Esophagus mucosa (tissue), 1 donor: ENCODE measurements at places on chromosomes 7 and 10.

- peak; percentile 14 for ATAC-seq
These were observed 73.0 kb upstream of the LRRC4 start for GRCh38 chr7:128104108-128104742.

DNA sequence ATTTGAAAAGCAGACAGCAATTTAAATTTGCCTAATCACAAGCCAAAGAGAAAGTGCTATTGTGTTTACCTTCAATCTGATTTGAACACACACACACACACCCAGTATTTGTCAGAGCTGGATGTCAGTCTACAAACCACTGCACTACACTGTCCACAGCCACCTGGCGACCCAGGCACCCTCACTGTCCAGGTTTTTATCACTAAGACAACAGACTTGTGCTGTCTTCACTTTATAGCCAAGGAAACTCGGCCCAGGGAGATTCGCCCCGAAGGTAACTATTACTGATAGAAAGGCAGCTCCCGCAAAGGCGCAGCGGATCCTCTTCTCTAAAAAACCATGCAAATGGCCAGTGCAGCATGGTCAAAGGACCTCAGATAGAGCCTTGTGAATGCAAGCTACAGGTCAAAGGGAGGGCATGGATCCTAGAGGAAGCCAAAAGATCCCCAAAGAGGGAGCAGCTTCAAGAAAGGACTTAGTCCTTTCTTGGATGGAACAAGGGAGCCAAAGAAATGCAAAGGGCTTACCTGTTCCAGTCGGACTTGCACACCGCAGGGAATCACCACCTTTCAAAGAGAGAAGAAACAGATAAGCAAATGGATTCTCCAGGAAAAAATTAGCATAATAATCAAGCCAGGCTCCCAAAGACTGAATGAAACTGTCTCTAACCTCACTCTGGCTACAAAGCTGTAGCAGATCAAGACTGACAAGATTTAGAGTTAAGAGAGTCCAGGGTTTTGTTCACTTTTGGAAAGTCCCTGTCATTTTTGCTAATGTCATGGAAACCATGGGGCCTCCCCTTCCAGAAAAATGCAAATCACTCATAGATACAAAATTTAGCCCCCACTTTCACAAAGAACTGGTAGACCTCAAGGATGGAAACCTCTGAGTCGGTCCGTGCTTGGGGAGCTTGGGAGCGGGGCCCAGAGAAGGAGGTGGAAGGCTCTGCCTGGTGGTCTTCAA, 101.1 kb downstream of the TNS3 start:
- ATAC-seq = no peak

DNA sequence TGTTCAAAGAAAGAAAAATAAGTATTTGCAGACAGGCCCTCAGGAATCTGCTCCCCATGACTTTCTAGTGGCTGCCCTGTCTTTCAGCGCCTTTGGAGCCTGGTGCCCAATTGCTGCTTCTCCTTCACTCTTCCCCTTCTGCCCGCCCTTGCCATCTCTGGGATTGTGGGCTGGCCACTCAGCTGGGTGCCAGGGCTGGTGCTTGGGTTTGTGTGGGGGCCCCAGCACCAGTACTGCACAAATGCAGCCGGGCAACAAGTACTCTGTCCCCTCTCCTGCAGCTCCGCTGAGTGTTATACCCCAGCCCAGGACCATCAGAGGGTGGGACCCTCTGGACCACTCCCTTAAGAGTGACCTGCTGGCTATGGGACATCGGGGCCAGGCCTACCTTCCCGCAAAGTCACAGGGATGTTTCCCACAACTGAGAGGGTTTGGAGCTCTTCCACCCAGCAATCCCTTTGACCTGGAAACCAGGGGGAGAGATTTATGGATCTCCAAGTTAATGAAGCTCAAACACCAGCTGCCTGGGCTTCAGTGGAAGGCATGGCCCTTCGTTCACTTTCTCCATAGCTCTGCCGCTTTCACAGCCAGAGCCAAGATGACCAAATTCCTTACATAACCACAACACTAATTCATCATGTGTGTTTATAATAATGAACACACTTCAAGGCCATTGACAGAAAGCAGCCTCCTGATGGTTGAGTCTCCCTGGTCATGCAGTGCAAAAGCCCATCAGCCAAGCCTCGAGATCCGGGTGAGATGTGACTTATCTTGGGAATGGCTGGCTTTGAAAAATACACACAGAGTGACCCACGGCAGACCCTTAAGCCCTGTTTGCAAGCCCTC, 313.9 kb upstream of the ZNF32 start:
- ATAC-seq = no peak

GRCh38 chr7:33701927-33702326, 203.4 kb upstream of the BMPER start:
- ATAC-seq = no peak

GRCh38 chr7:136009488-136010079, 32.4 kb upstream of the MTPN start:
- ATAC-seq = peak; percentile 42

GRCh38 chr10:49290131-49290530, 8.8 kb upstream of the C10orf71 start:
- ATAC-seq = no peak

DNA sequence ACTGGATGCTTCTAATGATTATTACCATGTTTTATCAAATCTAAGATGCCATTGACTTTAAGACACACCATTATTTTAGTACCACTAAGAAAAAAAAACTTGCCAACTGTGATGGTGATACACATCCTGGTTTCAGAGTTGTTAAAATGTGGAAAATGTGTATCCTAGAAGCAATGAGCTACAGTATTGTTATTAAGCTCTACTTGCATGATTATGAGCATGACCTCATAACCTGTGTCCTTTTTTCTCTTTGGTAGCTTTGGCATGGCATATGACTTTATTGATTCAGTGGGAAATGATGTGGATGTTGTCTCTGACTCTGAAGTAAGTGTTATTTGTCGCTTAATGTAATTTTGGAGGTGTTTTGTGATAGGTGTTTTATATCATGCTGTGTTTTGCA, 3.3 kb downstream of the EDRF1 start:
- no peak for ATAC-seq

DNA sequence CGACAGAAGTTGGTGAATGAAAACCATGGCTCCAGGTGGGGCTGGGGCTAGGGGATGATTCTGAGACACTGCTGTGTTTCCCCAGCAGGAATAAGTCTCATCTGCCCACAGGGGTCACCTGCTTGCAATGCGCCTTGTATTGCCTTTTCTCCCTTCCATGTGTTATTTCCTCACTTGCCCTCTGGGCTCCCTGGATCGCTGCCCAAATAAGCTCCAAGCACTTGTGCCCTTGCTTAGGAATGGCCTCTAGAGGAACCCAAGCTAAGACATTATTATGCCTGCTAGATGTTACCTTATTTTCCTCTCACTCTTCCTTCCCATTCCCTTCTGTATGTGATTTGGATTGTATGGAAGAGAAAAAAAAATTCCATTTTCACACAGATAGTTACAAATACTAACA, 24.8 kb upstream of the PLPP4 start:
- no peak for ATAC-seq

GRCh38 chr7:90269163-90269562, 24.2 kb downstream of the CFAP69 start:
- no peak for ATAC-seq

- ATAC-seq = no peak
These were observed 151.2 kb downstream of the TCERG1L start for GRCh38 chr10:131160219-131160875.

DNA sequence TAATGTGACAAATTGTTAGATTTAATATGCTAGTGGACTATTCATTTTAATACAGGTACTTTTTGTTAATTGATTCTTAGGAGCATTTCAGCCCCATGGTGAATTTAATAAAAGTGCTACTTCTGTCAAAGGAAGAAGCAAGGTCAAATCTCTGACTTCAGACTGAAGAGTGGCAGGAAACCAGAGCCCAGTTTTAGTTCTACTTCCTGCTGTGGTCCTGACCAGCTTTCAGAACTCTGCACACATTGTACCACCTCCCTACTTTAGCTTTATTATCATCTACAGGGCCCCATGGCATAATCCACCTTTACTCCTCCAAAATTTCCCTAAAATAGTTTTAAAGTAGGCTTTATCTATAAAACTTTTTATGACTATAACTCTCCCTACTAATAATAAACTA, 33.7 kb downstream of the CTTNBP2 start:
- no peak for ATAC-seq

GRCh38 chr10:78850644-78851435, 217.9 kb upstream of the ZMIZ1 start:
- no peak for ATAC-seq

- no peak for ATAC-seq
These were observed 30.4 kb downstream of the RAMP3 start for GRCh38 chr7:45187946-45188411.

DNA sequence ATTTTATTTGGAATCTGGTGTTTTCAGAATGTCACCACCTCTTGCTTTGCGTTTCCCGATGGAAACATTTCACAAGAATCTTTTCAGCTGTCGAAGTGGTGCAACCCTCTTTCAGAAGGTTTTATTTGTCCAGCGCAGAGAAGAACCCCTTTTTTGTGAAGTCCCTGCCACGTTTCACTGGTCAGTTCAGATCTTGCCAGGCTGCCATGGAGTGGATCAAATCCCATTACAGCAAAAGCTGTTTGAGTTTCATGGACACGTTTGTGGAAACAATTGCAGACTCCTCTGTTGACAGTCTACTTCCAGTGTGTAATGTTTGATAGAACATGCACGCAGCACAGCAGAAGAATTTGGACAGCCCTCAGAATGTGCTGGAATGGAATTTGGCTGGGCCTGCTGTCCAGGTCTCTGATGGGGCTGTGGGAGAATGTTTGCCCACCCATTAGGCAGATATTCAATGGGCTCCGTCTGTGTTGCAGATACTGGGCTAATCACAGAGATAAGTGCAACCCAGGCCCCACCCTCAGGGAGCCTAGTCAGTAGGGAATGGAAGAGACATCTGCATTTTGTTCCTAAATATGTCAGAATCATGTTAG, 143.2 kb downstream of the GRK5 start:
- no peak for ATAC-seq

- no peak for ATAC-seq
These were observed 68.7 kb upstream of the PAPSS2 start for GRCh38 chr10:87590705-87591588.

- no peak for ATAC-seq
These were observed 58.8 kb upstream of the ADRA2A start for GRCh38 chr10:111018021-111018420.

- ATAC-seq = no peak
These were observed 273.9 kb upstream of the ADARB2 start for GRCh38 chr10:2011106-2011716.

DNA sequence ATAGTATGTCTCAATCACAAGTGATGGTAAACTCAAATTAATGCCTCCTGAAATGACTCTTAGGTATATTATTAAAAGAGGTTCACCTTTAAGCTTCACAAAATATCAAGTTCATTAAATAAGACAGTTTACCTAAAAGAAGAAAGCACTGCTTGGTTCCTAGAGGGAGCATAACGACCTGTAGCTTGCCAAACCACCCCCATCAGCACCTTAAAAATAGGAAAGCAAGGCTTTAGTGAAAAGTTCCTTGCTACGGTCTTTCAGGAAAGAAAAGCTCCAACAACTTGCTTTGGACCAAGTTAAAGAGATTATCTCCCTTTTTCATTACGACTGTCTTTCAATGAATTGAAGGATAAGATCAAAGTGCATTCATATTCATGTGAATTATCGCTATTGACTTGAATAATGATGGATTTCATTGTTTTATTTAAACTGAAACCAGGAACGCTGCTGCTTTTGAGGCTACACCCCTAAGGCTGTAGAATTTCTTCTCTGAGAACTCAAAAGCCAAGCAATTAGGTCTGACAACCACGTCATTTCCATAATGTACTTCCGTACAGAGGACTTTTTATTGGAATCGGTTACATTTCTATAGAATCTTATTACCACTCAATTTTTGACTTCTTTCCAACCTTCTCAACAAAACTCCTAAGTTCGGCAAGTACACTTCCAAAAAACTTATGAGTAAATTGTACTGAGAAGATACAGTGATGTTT, 7.0 kb upstream of the SPAG6 start:
- ATAC-seq = no peak

DNA sequence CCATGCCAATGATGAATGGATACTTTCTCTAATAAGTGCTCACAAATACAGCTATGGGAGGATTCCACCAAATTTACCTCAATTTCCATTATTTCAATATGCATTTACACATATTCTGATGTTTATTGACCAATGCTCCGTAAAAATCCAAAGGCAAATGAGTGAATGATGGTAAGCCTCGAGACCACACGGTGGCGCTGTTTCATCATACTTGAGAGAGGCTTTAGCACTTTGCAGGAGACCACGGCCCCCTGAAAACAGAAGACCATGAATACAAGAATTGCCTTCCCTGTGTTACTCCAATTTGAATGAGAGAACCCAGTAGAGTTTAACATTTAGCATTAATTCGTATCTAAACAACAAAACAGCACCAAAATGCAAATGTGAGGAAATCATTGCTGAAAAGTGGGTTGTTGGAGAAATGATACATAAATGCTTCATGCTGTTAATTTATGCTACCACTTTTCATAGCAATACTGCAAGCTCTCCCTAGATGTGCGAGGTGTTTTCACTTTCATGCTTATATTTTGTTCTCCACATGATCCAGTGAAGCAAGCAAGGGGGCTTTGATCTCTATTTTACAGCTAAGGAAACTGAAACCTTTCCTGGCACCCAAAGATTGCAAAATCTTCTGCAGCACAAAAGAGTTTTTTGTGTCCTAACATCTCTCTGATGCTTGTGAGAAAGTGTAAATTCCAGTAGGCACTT, 35.4 kb downstream of the TRIL start:
- ATAC-seq = peak; percentile 51

DNA sequence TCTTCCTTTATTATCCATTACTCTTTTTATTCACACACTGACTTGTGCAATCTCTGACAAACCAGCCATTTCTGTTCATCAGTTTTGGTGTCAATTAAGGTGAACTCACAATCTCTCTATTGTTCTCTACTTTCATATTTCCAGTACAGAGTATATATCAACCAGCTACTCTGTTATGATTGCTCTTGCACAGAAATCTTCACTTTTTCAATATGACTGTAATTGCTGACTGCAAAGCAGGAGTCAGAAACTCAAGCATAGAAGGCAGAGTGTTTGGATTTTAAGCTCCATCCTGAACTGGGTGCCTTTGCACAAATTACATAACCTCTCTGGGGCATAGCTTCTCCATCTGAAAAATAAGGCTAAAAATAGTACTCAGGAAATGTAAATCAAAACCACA, 1042.0 kb downstream of the GRM8 start:
- ATAC-seq = no peak

DNA sequence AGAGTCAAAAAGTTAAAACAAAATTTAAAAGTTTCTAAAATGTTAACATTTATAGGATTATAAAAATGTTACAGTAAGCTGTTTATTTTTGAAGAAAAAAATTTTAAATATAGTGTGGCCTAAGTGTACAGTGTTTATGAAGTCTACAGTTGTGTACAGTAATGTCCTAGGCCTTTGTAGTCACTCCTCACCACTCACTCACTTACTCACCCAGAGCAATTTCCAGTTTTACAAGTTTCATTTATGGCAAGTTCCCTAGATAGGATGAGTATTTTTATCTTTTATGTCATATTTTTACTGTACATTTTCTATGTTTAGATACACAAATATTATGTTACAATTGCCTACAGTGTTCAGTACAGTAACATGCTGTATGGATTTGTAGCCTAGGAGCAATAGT, 419.9 kb downstream of the ARL4A start:
- ATAC-seq = peak; percentile 85
